Naive thymus-derived CD8-positive, alpha-beta T cell (primary cell): ENCODE measurements at places on chromosomes 3 and 15. TPM values are rescaled to one million over a fixed set of nuclear protein-coding genes. Genes with fewer than 3 reads are reported as not detected.

ZNF619 gene
- total RNA-seq, result 14.2 TPM

P2RY13 gene
- total RNA-seq, result not detected

FAM3D gene
- not detected for total RNA-seq

ZBED2 gene
- 0.16 TPM for total RNA-seq

- no peak overlapping the region for H3K27ac ChIP-seq
- H3K27me3 ChIP-seq, result no peaks in the 10 kb centered on the region
- DNase-seq, result no peak
- H3K4me3 ChIP-seq, result no peak overlapping the region
Observed at GRCh38 chr3:77309460-77309859, 269.6 kb downstream of the ROBO2 start.

- DNase-seq, result no peak
- H3K27ac ChIP-seq, result no peak overlapping the region
- H3K36me3 ChIP-seq, result no peaks in the 10 kb centered on the region
- H3K27me3 ChIP-seq, result peaks cover 8% of the 10 kb centered on the region
Observed at GRCh38 chr3:150346266-150346665, 61.8 kb upstream of the TSC22D2 start.

GRCh38 chr3:156694536-156694935 is 20.1 kb downstream of the TIPARP start:
- H3K27me3 ChIP-seq, result no peaks in the 10 kb centered on the region
- H3K27ac ChIP-seq, result no peak overlapping the region
- DNase-seq, result no peak
